A549 treated with CpdA at 1 μM for 4 hours (cell line): ENCODE measurements at places on chromosomes 5 and 9. TPM values are rescaled to one million over a fixed set of nuclear protein-coding genes. Genes with fewer than 3 reads are reported as not detected.

The GPBP1 gene
- total RNA-seq, result 36.9 to 50.0 TPM (median 40.0 TPM) in 5 replicates

The SHOC1 gene
- total RNA-seq, result 0.01 TPM in 1 of 5 replicates, not detected in the others

The CHSY3 gene
- total RNA-seq, result 0.06 to 0.14 TPM (median 0.09 TPM) in 5 replicates

The FBN2 gene
- 12.7 to 18.5 TPM (median 17.3 TPM) in 5 replicates for total RNA-seq

The OR1J2 gene
- 0.06 to 0.15 TPM in 2 of 5 replicates, not detected in the others for total RNA-seq

The LRRC70 gene
- 0.10 to 0.19 TPM (median 0.16 TPM) in 4 of 5 replicates, not detected in the other for total RNA-seq

The FIBCD1 gene
- 9.2 to 14.4 TPM (median 12.4 TPM) in 5 replicates for total RNA-seq

The S1PR3 gene
- 30.2 to 34.4 TPM (median 32.3 TPM) in 5 replicates for total RNA-seq

The TCERG1 gene
- 46.0 to 62.8 TPM (median 49.7 TPM) in 5 replicates for total RNA-seq

The PCDHB6 gene
- total RNA-seq, result 0.89 to 1.2 TPM (median 1.1 TPM) in 5 replicates

The NANS gene
- 59.9 to 74.8 TPM (median 73.3 TPM) in 5 replicates for total RNA-seq

The BHMT gene
- total RNA-seq, result 0.13 TPM in 1 of 5 replicates, not detected in the others

The AFAP1L1 gene
- total RNA-seq, result 4.4 to 6.3 TPM (median 5.5 TPM) in 5 replicates

The TMEM252 gene
- total RNA-seq, result not detected in 5 replicates

The NR6A1 gene
- total RNA-seq, result 1.0 to 2.2 TPM (median 1.7 TPM) in 5 replicates

The C8G gene
- 0.54 to 1.9 TPM (median 1.2 TPM) in 5 replicates for total RNA-seq

The CLIC3 gene
- 1.7 to 4.0 TPM (median 3.5 TPM) in 5 replicates for total RNA-seq

The CDKN2A gene
- 0.13 TPM in 1 of 5 replicates, not detected in the others for total RNA-seq

The FAM240B gene
- total RNA-seq, result not detected in 5 replicates

The ATP6V1G1 gene
- 109 to 146 TPM (median 115 TPM) in 5 replicates for total RNA-seq

The FBLL1 gene
- total RNA-seq, result 0.11 to 0.24 TPM (median 0.16 TPM) in 4 of 5 replicates, not detected in the other

The SLC6A18 gene
- not detected in 5 replicates for total RNA-seq

The PAX5 gene
- total RNA-seq, result 0.01 to 0.06 TPM (median 0.02 TPM) in 3 of 5 replicates, not detected in the others

The CCNO gene
- total RNA-seq, result 5.4 to 10.2 TPM (median 8.9 TPM) in 5 replicates

The PCDHB9 gene
- 0.01 to 0.03 TPM in 2 of 5 replicates, not detected in the others for total RNA-seq

The FGD3 gene
- 0.17 to 0.44 TPM (median 0.24 TPM) in 5 replicates for total RNA-seq

The TAF7 gene
- 66.8 to 81.4 TPM (median 74.0 TPM) in 5 replicates for total RNA-seq

The SLC23A1 gene
- total RNA-seq, result 0.70 to 1.6 TPM (median 1.3 TPM) in 5 replicates

The ZNF483 gene
- 0.53 to 0.85 TPM (median 0.69 TPM) in 5 replicates for total RNA-seq

The SHISAL2B gene
- total RNA-seq, result not detected in 5 replicates

The ZBTB43 gene
- 5.4 to 8.6 TPM (median 6.2 TPM) in 5 replicates for total RNA-seq

The PCDHB2 gene
- total RNA-seq, result 2.7 to 5.4 TPM (median 3.7 TPM) in 5 replicates

The RNF145 gene
- total RNA-seq, result 134 to 155 TPM (median 144 TPM) in 5 replicates

The ZNF879 gene
- 0.42 to 0.93 TPM (median 0.57 TPM) in 5 replicates for total RNA-seq

The ABL1 gene
- total RNA-seq, result 40.4 to 54.3 TPM (median 49.3 TPM) in 5 replicates

The NTNG2 gene
- total RNA-seq, result 1.8 to 5.9 TPM (median 2.8 TPM) in 5 replicates

The XPA gene
- 12.1 to 15.3 TPM (median 13.3 TPM) in 5 replicates for total RNA-seq

The LHX2 gene
- total RNA-seq, result 4.7 to 6.2 TPM (median 5.0 TPM) in 5 replicates
